ENCODE measurements at places on chromosomes 2 and 18. TPM values are rescaled to one million over a fixed set of nuclear protein-coding genes. Genes with fewer than 3 reads are reported as not detected.

Gene CAPN14
- polyA plus RNA-seq = not detected

Gene M1AP
- polyA plus RNA-seq = 0.48 TPM

Gene ZBTB14
- 9.2 TPM for polyA plus RNA-seq

Gene APOB
- 0.12 TPM for polyA plus RNA-seq

Gene GRHL1
- polyA plus RNA-seq = 7.2 TPM

Gene HOXD9
- 0.36 TPM for polyA plus RNA-seq

Gene ADGRF3
- polyA plus RNA-seq = not detected

Gene SATB2
- polyA plus RNA-seq = 1.8 TPM

Gene FEV
- polyA plus RNA-seq = 0.58 TPM

Gene IL1RL1
- 28.8 TPM for polyA plus RNA-seq

Gene CTAGE1
- not detected for polyA plus RNA-seq

Gene EVX2
- not detected for polyA plus RNA-seq

Gene NR4A2
- 93.8 TPM for polyA plus RNA-seq

Gene ATRAID
- 93.7 TPM for polyA plus RNA-seq

Gene ATOH8
- 29.5 TPM for polyA plus RNA-seq

Gene ASAP2
- 4.1 TPM for polyA plus RNA-seq

Gene OSR1
- polyA plus RNA-seq = 2.7 TPM

Gene TRIM43
- not detected for polyA plus RNA-seq

Gene BMP10
- polyA plus RNA-seq = not detected

Gene KCNE4
- polyA plus RNA-seq = 8.2 TPM

Gene NEB
- 1.1 TPM for polyA plus RNA-seq
